ENCODE measurements at places on chromosomes 5 and 9.

GRCh38 chr5:82910905-82911304 lies 166.3 kb downstream of the TMEM167A start:
- DNase-seq = no peak

DNA sequence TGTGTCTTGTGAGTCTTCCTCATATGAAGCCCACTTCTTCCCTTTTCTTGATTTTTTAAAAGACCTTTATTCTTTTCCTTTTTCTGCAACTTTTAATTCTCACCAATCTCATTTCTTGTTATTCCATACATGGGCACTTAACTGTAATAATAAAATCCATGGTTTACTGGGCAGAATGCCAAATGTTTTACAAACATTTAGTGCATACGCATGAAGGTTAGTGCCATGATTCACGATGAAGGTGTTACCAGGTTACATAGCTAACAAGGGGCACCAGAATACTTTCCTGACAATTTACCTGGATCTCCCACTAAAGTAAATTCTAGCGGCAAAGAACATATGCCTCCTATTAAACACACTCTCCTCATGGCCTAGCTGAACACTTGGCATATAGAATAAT lies 28.5 kb downstream of the MAN2A1 start:
- DNase-seq = no peak

GRCh38 chr5:119037496-119038215 lies 33.2 kb upstream of the DMXL1 start:
- no peak for DNase-seq

GRCh38 chr9:125246261-125246667 lies 5.1 kb upstream of the HSPA5 start:
- DNase-seq = no peak

DNA sequence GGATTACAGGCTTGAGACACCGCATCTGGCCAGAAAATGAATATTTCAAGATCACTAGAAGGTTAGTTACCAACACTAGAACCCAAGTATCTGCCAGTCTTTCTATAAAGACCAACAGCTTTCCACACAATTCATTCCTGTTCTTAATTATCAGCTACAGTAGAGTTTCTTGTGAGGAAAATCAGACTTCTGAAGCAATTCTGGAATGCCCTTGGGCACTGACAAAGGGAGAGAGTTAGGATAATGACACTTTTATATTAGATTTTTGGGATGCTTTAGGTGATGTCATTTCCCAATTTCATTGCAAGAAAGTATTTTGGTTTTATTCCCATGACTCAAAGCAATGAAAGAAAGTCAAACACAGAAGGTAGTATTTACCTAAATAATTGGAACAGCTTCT lies 497.0 kb upstream of the TUSC1 start:
- DNase-seq = no peak

- no peak for DNase-seq
Observed at GRCh38 chr5:75668445-75668844, 48.8 kb downstream of the POC5 start.

- DNase-seq = no peak
Observed at GRCh38 chr5:121462441-121462840, 389.2 kb upstream of the FTMT start.

DNA sequence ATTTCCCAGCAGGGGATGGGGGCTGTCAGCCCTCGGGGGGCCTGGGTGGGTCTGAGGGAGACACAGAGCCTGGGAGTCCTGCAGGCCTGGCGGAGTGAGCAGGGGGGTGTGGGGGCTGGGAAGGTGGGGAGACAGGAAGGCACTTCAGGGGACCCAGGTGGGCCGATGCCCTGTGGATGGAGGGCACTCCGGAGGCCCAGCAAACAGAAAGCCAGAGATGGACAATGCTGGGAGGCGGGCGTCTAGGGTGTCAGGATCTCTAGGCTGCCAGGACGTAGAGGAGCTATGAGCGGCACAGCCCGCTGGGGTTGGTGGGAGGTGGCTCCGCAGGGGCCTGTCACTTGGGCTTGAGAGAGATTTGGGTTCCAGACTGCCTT lies 87.6 kb upstream of the COL5A1 start:
- DNase-seq = no peak

DNA sequence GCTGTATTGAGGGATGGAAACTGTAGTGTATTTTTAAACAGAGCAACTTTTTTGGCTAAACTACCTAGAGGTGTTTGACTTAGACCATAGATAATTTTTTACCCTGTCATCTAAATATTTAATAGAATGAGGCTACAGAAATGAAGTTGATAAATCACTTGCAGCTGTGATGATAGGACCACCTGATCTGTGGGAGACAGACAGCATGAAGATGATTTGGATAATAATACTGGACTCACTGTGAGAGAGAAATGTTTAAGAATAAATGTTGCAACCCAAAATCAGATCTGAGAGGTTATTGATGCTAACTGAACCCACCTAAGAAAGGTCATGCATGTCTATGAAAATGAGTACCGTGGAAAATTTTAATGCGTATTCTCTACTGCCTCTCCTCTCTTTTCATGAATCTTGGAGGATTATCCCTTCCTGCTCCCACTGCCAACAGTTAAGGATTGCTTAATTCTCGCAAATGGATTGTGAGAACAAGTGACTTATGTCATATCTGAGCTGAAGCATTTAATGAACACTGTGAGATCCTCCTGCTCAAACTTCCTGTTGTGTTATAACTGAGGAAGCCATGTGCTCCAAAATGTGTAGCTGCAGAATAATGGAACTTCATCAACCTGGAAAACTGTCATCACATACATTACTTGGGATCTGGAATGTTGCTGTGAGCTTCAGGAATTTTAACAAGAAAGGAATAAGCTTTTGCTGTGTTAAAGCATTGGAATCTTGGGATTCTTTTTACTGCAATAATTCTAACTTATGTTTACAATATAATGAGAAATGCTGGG lies 617.9 kb upstream of the CDH18 start:
- no peak for DNase-seq

- no peak for DNase-seq
Observed at GRCh38 chr9:37035648-37036370, 1.7 kb upstream of the PAX5 start.

DNA sequence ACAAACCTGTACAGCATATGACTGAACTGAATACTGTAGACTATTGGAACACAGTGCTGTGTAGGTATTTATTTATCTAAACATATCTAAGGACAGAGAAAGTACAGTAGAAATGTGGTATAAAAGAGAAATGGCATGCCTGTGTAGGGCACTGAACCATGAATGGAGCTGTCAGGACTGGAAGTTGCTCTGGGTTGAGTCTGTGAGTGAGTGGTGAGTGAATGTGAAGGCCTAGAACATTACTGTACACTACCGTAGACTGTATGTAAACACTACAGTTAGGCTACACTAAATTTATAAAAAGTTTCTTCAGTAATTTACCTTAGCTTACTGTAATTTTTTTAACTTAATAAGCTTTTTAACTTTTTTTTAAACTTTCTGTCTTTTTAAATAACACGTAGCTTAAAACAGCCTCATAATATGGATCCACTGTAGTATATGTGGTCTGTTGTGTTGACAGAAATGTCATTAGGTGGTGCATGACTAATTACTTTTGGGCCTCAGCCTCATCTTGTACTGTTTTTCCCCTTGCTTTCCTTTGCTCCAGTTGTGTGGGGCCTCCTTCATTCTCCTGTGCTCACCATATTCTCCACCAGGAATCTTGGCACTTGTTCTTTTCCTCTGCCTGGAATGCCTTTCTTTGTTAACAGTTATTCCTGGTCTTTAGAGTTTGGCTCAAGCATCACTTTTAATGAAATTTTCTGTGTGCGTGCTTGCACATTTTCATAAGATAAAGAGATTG lies 8.8 kb downstream of the SPIN1 start:
- no peak for DNase-seq

DNA sequence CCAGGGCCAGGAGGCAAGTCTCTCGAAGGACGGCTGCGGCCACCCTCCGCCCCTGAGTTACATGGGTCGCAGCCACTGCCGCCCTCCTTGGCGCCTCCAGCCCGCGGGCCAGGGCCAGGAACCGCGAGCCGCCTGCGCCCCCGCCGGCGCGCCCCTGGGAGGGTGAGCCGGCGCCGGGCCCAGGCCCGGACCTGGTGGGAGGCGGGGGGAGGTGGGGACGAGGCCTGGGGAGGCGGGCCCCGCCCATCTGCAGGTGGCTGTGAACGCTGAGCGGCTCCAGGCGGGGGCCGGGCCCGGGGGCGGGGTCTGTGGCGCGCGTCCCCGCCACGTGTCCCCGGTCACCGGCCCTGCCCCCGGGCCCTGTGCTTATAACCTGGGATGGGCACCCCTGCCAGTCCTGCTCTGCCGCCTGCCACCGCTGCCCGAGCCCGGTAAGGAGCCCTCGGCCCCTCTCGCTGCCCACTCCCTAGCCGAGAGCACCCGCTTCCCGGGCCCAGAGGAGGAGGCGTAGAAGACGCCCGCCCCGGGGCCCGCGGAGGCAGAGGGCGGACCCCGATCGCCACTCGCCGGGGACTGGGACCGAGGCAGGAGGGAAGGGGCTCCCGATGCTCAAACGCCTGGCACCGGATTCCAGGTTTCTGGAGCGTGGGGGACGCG lies at the start of gene ASS1:
TSS of gene ASS1 (plus strand) at position 397 of the 657 bp plus-strand sequence. CDS start 7,268 bp downstream, outside the sequence.
- no peak for DNase-seq

GRCh38 chr5:170773024-170773985 lies 10.2 kb upstream of the GABRP start:
- no peak for DNase-seq

DNA sequence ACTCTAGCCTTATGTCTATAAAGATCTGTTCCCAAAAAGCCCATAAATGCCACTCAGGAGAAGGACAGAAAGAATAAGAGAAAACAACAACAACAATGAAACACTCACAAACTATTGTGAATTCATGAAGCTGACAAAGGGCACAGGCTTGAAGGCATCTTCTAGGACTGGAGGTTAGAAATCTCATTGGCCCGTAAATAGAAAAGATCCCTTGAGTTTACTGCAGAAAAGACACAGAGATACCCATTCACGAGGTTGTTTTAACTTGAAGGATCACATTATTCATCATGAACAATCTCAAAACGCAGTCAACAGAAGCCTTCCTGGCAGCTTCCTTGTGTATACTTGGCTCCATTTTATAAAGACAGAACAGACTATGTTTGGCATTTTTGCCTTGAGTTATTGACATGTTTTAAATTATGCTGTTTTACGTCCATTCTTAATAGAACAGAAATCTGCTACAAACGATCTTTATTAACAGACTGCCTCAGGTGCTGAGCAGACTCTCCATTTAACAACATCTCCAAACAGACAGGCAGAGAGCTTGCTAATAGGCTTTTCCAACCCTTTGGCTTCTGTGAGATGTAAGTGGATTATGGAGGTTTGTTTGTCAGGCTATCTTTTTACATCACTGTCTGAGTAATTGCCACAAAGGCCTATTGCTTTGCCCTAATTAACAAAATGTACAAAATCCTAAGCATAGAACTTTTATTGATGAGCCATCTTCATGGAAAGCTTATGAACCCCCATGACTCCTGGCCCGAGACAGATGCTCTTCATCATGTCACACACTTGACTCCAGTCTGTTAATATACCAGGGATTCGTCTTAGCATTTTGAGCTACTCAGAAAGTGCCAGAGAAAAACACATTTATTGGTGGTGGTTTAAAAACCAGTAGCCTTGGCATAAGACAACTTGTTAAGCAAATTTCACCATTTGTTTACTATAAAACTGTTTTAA lies 735.3 kb upstream of the ZNF608 start:
- DNase-seq = no peak

DNA sequence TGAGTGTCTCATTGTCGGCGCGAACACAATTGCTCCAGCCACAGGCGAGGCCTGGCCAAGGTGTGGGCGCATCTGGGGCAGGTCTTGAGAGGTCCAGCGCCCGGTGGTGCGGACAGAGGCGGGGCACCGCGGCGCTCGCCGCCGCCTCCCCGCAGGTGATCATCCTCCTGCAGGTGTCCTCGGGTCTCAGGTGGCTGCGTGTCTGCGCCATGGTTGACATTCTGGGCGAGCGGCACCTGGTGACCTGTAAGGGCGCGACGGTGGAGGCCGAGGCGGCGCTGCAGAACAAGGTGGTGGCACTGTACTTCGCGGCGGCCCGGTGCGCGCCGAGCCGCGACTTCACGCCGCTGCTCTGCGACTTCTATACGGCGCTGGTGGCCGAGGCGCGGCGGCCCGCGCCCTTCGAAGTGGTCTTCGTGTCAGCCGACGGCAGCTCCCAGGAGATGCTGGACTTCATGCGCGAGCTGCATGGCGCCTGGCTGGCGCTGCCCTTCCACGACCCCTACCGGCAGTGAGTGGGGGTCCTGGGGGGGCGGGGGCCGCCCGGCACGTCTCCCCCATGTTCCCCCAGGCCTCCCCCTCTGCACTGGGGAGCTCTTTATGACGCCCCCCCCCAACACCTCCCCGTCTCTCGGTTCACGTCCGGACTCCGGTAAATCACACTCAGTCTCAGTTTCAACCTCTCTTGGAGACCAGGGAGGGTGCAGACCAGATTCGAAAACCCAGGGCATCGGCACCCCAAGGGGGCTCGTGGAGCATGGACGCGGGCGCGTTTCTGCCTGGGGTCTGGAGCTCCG lies 446 bp downstream of the NXNL2 start:
- DNase-seq = no peak

- DNase-seq = no peak
Observed at GRCh38 chr5:104111632-104112031, 549.0 kb upstream of the NUDT12 start.

DNA sequence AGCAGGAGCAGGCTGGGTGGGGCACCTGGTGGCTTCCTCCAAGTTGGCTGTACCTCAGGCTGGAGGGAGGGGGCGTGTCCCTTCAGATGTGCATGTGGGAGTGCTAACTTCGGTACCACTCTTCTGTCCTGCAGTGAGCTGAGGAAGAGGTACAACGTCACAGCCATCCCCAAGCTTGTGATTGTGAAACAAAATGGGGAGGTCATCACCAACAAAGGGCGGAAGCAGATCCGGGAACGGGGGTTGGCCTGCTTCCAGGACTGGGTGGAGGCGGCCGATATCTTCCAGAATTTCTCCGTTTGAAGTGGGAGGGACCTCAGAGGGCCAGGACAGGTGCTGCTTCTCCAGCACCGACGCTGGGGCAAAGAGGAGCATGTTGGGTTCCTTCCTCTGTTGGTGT lies 9.3 kb downstream of the NXNL2 start:
- DNase-seq = no peak

- DNase-seq = no peak
Observed at GRCh38 chr5:115514220-115514619, 30.4 kb downstream of the FEM1C start.

DNA sequence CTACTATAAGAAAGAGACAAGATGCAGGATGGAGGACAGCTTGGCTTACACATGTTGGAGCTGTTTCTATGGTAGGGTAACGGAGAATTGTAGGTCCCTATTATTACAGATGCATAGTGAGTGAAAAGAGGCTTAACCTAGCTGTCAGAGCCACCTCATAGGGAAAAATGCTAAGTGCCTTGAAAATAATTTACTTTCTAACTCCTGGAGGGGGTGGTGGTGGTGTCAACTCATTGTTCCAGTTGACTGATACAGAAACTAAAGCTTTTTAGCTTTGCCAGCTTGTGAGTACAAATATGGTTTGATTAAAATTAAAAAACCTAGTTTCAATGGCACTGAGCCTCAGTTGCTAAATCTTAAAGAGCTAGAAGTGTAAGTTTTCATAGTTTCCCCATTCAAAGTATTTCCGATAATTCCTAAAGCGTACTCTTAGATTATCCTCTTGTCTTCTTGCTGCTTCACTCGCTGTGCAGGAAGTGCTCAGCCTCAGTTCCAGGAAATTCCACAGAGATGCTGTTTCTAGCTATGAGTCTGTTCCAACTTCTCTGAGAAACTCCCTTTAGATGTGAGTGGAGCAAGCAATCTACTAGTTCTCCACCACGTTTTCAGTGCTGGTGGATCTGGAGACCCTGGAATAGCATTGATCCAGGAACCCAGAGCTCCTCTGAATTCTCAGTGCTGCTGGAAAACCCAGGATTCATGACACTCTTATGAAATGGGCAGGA lies 265.2 kb downstream of the DMAC1 start:
- no peak for DNase-seq
